ENCODE measurements at places on chromosomes 11 and 22. TPM values are rescaled to one million over a fixed set of nuclear protein-coding genes. Genes with fewer than 3 reads are reported as not detected.

FAM89B gene
- 64.9 TPM for total RNA-seq

- DNase-seq: no peak
Measured at GRCh38 chr11:37926772-37927171, 1328.7 kb upstream of the RAG2 start.

DNA sequence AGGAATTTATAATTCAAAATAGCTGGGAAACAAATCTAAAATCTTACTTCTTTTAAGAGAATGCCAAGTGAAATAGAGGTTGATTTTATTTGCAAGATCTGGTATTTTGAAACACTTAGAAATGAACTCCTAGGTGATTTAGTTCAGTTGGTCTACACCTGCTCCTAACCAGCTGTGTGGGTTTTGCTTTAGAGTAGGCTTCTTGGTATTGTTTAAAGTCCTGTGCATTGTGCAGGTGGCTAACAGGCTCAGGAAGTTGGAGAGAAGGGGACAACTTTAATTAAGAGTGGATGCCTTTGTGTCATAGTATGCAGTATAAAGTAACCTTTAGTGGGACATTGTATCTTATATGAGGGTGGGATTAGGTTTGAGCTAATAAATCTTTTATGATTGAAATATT, 4.1 kb upstream of the RAG2 start:
- DNase-seq: no peak

DDI1 gene
- not detected for total RNA-seq

DNA sequence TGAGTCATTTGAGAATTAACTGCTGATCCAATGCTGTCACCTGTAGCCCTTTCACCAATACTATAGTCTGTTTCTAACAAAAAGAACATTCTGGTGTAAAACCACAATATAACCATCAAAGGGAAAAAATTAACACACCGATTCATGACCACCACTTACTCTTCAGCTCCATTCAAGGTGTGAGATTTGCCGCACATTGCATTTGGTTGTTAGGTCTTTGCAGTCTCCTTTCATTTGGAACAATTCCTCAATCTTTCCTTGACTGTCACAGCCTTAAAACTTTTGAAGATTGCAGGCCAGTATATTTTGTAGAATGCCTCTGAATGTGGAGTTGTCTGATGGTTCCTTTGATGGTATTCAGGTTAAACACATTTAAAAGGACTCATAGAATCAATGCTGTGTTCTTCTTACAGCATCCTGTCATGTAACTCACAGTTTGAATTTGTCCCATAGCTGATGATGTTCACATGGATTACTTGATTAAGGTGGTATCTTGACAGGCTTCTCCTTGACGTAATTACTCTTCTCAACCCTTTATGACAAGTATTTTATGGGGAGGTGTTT, 63.6 kb downstream of the TNRC6B start:
- no peak for DNase-seq

DNA sequence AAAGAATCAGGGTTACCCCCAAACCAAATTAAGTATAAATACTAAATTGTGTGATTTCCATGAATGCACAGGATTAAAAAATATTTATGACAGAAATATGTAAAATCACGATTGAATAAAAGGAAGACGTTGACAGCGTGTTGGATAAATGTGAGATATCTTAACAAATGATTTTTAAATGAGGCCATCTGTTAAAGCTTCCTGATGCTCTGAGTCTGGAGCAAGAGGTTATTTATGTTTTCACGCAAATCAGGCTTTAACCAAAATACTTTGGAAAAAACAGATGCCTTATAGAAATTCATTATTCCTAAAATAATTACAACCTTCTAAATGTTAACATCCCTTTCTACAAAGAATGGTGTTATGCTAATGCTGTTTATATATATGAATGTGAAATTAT, 123.3 kb downstream of the PAX6 start:
- DNase-seq: no peak

DNA sequence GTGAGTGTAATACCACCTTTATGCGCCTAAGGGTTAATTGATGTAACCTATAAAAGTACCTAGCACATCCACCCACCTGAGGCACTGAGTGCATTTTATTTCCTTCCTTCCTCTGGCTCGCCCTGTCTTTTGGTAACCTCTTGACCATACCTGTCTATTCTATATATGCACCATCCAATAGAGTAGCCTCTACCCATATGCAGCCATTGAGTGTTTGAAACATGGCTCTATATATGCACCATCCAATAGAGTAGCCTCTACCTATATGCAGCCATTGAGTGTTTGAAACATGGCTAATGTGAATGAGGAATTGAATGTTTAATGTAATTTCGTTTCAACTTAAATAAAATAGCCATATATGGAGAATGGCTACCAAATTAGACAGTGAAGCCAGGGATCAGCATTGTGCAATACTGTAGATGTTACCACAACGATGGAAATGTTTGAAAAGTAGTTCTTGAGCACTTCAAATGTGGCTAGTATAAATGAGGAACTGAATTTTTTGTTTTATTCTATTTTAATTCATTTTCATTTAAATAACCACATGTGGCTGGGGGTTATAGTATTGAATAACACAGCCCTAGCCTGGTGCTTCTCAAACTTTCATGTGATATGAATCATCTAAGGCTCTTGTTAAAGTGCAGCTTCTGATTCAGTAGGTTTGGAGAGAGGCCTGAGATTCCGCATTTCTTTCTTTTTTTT, 33.8 kb downstream of the SLC35F2 start:
- no peak for DNase-seq

DNA sequence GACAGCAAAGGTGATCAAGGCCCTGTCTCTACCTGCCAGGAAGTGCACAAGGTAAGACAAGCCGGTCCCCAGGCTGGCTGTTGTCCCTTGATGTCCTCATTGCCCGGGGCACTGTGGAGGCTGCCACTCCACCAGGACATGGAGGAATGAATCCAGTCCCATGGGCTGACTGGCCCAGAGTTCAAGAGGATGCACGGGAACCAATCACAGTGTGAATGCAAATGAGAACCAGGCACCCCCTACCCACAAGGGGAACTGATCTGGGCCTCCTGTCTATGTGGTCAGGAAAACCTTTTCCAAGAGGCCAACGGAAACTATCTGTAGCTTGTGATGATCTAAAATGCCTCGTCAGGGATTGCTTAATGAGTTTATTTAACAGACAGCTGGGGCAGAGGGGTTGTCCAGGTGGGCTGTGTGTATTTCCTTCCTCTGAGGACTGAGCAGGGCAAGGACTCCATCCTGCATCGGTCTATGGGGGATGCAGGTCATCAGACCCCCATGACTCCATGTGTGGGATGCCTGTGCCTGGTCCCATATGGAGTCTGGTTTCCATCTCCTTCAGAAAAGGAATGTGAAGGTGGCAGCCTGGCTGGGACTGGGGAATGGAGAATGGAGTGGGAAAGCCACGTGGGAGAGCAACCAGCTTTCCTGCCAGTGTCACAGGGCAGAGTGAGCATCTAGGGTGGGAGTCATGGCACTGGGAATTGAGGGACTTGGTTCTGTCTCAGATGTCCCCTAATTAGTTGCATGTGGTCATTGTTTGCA, 60.5 kb downstream of the CD82 start:
- DNase-seq: no peak

GRCh38 chr11:70783356-70783755, 385.0 kb downstream of the CTTN start:
- no peak for DNase-seq

- DNase-seq: no peak
Measured at GRCh38 chr11:119627286-119627685, 101.7 kb downstream of the NECTIN1 start.

DNA sequence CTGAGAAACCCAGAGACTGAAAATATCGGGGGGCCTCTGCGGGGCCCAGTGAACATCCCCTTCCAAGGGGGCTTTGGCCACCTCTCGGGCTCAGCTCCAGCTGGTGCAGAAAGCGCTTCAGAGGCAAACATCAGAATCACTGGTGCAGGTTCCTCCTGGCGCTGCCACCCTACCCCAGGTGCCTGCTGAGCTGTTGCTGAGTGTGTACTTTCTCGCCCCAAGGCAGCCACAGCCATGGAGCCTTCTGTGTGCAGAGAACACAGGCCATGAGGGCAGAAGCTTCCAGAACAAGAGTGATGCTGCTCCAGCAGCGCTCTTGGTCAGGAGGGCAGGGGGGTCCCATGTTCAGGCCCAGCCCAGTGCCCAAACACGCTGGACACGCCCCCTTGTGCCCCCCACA, 6.3 kb downstream of the DRD4 start:
- DNase-seq: no peak

DNA sequence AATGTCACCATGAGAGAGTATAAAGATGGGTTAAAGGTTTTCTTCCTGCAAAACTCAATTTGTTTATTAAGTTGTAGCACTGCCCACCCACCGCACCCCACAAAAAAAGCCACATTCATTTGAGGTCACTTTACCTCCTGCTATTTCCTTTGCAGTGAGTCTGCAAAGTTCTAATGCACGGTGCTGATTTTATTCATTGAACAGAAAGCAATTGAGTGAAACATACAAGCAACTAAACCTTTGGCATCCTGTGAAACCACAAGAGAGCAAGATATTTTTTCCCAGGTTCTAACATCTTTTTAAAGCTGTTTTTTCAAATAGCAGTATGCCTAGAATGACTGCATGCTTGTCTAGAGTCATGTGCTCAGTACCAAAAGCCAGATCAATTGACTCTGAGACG, 39.0 kb downstream of the RRAS2 start:
- DNase-seq: peak; percentile 43

DNA sequence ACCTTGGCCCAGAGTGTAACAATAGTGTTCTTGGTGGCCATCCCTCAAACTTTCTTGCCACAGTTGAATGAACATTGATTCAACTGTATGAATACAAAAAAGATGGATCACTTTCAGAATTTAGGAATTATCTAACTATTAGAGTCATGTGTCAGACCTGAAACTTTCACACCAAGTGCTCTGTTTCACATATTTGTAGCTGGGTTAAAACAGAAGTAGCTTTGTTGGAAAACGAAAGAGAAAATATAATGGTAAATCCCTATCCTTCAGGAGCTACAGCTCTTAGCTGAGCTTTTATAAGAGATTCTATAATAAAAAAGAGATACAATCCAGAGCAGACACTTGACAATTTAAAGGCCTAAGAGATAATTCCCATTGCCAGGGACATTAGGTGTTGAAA, 719.3 kb downstream of the JRKL start:
- DNase-seq: no peak

- DNase-seq: no peak
Measured at GRCh38 chr11:67048515-67049130, 8.0 kb upstream of the RHOD start.

SLC22A6 gene
- total RNA-seq: not detected

DEPDC7 gene
- total RNA-seq: 22.5 TPM

DNA sequence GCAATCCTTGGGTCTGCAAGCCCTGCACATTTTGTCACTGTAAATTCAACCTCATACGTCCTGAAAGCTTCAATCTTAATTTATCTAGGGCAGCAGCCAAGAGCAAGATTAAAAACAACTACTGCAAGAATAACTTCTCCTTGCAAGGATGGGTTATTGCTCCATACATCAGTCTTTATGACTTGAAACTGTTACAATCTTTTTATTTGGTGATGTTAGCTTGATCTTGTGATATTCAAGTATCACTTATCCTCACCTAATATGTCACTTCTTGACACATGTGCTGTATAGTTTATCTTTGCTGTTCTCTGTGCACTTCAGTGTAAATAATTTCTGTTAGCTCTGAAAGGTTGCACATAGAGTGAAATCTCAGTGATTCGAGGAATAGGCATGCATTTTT, 14.7 kb upstream of the APLP2 start:
- DNase-seq: no peak

- DNase-seq: no peak
Measured at GRCh38 chr11:61055776-61056175, 46.5 kb upstream of the CD5 start.

DNA sequence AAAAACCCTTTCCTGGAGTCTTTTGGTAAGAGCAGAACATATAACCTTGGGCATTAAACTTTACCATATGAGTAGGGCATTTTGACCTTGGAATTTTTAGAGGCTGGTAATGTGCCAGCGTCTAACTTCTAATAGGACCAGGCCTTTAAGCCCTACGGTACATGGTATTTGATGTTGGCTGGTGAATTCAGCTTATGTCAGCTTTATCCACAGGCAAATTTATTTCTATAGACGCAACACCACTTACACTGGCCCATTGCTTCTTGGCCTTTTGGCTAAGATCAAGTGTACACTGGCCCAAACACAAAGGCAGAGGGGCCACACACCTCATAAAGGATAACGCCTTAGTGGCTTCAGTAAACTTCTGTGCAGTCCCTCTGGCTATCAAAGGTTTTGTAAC, 410.2 kb upstream of the LARGE1 start:
- no peak for DNase-seq

- no peak for DNase-seq
Measured at GRCh38 chr11:34124885-34125668, 19.6 kb downstream of the NAT10 start.

- DNase-seq: no peak
Measured at GRCh38 chr11:123227763-123228495, 32.9 kb upstream of the CLMP start.

DNA sequence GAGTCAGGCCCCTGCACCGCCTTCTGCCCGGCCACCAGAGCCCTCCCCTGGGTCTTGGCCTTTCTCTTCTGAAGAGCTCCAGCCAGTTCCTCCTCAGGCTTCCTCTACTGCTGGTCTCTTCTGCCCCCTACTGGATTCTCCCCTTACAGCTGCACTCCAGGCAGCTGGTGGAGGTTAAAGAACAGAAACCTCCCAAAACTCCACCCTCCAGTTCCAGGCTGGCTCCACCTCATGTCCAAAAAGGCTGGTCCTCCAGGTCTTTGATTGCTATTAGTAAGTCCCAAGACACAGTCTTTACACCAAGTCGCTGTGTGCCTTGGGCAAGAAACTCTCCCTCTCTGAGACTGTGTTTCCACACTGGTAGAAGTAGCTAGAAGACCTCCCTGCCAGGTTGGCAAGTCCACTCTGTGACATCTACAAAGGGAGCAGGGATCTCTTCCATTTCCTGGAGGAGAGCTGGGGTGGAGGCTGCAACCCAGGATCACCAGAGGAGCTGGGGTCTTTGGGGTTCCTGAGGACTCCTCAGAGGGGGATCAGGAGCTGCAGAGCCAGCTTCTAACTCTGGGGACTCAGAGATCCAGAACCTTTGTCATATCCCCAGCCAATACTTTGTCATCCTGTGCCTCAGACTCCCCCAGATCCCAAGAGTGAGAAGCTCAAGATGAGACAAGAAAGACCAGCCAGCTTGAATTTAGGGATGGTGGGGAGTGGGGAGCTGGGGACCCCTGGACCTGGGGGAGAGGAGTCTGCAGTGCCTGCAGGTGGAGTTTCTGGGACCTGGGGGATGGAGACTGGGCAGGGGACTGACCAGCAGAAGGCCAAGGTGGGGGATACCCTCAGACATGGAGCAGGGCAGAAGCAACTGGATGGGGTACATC, 3.4 kb upstream of the IGLL5 start:
- DNase-seq: peak; percentile 64

NEFH gene
- total RNA-seq: not detected

DNA sequence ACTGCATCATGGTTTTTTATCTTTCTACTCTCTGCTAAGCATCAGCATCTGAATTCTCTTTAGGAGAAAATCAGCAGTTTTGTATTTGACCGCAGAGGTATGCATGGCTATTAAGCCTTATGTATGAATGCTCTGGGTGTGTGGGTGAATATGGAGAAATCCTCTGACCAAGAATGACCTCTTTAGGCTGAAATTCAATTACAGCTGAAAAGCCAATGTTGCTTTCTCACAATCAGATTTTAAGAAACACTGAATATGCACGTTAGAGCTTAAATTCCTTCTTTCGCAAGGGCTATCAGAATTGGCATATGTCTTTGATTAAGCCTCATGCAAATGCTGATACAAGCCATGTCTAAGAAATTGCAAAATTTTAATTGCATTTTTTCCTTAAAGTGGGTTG, 43.2 kb downstream of the ARHGAP42 start:
- no peak for DNase-seq

Data from SJSA1 (cell line).